SK-N-MC (cell line): ENCODE measurements at places on chromosomes 2 and 18.

DNA sequence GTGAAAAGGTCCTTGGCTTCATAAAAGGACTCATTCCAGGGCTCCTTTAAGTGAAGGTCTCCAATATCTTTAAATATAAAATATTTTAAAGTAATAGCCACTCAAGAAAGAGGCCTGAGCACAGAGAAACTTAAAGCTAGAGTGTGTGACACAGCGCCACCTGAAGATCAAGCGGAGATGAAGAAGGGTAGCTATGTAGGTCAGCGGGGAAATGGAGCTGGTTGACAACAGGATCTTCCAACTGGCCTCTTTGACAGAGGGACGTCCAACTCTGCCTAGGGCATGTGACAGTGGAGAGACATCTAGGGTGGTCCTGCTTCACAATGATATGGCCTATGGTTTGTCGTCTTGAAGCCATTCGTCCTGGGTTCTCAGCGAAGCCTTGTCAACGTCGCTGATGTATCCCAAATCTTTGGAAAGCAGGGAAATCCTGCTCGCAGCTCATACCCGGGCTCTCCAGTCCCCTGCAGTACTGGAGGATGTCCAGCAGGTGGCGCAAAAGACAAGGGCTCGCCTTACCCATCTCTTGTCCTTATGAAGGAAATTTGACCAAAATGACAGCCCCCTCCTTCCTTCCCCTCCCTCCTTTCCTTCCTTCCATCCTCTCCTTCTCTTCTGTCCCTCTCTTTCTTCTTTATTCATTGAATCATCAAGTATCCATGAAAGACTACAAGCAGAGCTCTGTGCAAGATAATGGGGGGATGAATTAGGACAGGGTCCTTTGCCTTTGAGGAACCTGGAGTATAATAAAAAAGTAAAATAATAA lies 59.6 kb downstream of the LONRF2 start:
- DNase-seq: no peak

GRCh38 chr2:68316111-68316510 lies 3.6 kb downstream of the CNRIP1 start:
- DNase-seq: no peak

DNA sequence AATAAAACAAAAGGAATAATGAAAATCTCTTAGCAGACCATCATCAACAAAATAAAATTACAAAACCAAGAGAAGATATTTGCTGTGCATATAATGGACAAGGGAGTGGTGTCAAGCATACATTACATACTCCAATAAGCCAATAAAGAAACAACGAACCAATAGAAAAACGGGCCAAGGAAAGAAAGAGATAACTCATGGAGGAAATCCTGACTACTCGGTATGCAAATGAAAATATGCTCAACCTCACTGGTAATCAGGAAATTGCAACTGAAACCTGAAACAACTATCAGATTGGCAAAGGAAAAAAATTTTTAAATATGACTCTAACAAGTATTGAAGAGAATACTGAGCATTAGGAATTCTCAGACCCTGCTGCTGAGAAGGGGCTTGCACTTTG lies 84.7 kb downstream of the BCL2 start:
- DNase-seq: no peak

- DNase-seq: no peak
Measured at GRCh38 chr2:124320051-124320688, 295.1 kb downstream of the CNTNAP5 start.

- DNase-seq: no peak
Measured at GRCh38 chr2:163667064-163667887, 68.5 kb downstream of the FIGN start.

DNA sequence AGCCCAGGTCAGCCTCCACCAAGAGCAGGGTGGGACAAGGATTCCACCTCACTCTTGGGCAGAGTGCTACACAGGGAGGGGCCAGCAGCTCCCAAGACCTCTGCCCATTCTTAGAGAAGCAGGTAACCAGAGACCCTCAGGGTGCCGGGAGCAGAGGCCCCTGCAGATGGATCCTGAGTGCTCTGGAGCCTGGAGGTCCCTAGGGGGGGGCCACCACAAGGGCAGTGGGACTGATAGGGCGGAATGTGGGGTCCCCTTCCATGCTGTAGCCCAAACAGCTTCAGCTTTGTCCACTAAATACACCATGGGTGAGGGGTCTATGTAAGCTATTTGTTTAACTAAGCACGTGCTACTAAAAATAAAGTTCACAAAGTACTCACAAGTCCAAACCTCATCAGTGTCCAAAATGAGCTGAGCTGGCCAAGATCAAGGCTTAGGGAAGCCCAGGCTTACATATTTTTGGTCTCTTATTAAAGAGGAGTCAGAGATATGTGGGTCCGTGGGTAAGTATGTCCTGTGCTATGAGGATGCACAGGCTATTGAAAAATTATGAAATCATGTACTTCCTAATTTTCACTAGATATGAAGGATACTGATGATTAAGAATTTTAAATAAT lies 21.5 kb upstream of the GPC1 start:
- no peak for DNase-seq

DNA sequence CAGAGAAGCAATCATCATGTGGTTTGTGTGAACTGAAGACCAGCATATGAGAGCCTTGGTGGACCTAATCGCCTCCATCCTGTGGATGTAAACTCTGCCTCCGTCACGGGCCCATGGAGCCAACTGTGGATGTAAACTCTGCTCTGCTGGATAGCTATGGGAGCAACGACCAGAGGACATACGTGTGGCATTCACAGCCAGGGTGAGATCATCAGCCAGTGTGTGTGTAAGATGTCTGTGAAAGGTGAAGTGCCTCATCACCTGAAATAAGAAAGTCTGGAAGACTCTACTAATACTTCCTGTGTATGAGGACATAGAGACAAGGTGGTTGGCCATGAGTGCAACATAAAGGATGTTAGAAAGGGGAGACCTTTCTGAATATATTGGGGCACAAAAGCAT lies 63.5 kb downstream of the CYB5A start:
- no peak for DNase-seq

GRCh38 chr2:28094739-28095138 lies 204.2 kb downstream of the BABAM2 start:
- no peak for DNase-seq

DNA sequence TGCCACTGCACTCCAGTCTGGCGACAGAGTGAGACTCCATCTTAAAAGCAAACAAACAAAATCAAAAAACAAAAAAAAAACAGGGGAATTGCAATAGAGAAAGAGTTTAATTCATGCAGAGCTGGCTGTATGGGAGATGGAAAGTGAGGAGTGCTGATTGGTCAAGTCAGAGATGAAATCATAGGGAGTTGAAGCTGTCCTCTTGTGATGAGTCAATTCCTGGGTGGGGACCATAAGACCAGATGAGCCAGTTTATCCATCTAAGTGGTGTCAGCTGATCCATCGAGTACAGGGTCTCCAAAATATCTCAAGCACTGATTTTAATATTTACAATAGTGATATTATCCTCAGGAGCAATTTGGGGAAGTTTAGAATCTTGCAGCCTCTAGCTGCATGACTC lies 45.3 kb downstream of the FRZB start:
- no peak for DNase-seq

DNA sequence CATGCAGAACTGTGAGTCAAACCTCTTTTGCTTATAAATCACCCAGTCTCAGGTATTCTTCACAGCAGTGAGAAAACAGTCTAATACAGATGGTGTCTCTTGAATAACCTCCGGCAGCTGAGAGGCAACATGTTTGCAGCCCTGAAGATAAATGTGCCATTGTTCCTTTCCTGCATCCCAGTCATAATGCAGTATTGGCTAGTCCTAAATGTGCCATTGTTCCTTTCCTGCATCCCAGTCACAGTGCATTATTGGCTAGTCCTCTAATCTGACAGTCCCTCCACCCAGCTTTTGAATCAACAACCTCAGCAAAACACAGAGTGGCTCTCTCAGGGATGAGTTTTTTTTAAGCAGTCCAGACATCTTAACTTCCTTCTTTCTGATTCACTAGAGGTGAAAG lies 550.7 kb downstream of the RIT2 start:
- no peak for DNase-seq

- no peak for DNase-seq
Measured at GRCh38 chr2:191302459-191303139, 57.4 kb downstream of the MYO1B start.

DNA sequence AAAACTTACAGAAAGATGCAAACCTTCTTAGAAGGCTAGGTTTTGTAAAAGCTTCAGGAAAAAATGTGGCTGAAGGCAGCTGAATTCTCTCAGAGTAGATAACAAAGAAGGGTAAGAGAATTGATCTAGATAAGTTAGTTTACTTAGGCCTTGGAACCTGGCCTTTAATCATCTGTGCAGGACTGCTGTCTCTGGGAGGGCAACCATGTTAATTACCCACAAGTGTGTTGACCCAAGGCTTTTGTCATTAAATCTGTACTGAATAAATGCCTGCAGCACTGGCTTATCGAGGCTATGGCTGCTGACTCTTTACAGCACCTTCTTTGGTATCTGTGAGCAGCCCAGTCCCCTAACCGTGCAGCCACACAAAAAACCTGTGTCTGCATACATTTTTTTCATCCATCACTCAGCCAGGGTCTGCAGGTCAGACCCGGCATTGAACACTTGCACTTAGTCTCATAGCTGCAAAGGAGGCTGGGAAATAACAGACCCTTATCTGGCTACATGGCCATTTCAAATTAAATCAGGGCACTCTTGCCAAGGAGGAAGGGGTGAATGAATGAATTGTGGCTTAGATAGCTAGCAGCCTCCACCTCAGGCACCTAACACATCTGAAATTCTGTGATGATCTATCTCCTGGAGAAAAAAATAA lies 120.2 kb upstream of the MSH2 start:
- no peak for DNase-seq

- DNase-seq: no peak
Measured at GRCh38 chr2:17387591-17387990, 130.6 kb downstream of the RAD51AP2 start.

- no peak for DNase-seq
Measured at GRCh38 chr2:13030606-13031005, 313.9 kb downstream of the TRIB2 start.

DNA sequence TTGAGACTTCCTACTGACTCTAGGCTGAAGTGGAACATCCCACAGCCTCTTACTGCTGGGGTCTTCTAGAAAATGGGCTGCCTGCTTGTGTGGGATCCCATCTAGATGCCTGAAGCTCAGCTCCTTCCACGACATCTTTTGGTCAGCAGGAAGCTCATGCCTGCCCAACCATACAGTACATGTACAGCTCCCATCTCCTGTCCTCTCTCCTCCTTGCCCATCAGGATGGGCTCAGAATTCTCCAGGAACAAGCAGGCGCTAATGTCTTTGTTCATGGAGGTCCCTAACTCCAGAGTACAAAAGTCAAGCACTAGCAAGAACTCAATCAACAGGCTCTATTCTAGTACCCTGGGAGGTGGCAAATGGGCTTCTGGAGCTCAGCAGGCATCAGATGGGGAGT lies 31.7 kb upstream of the GPR17 start:
- DNase-seq: no peak

DNA sequence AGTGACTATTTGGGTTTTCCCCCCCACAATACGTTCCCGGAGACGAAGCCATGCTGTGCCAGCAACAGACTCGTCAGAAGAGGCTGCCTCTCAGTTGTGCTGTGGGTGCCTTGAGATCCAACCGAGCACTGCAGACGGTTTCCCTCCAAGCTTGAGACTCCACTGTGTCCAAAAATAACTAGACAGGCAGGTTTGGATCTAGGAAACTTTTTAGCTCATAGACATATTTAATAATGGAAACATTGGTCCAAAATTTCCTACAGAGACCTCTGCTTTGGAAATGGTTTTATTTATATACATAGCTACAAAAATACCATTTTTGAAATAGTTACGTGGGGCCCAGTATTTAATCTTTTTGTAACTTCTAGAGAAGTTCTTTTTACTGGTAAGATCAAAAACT lies 63.1 kb upstream of the SPATS2L start:
- DNase-seq: no peak

- no peak for DNase-seq
Measured at GRCh38 chr2:84643991-84644390, 127.7 kb downstream of the DNAH6 start.

DNA sequence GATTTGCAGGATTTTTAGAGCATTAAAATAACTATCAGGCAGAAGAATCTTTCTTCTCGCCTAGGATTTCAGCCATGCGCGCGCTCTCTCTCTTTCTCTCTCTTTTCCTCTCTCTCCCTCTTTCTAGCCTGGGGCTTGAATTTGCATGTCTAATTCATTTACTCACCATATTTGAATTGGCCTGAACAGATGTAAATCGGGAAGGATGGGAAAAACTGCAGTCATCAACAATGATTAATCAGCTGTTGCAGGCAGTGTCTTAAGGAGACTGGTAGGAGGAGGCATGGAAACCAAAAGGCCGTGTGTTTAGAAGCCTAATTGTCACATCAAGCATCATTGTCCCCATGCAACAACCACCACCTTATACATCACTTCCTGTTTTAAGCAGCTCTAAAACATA lies 137.0 kb downstream of the MEIS1 start:
- no peak for DNase-seq

- no peak for DNase-seq
Measured at GRCh38 chr18:59846814-59847490, 52.8 kb upstream of the PMAIP1 start.

DNA sequence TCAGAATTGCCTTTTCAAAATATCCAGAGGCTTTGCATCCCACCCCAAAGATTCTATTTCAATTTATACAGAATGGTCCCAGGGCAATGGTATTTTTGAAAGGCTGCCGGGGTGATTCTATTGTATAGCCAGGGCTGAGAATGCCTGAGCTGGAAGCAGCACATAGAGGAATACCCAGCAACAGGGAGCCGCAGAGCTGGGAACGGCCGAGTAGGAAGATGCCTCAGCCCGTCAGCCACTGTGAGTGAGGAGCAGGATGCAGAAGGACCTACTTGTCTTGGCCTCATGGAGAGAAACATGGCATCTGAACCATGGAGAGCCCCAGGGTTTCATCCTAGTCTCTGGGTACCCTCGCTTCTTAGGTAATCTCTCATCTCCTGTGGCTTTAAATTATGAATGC lies 170.8 kb upstream of the FHL2 start:
- DNase-seq: no peak

DNA sequence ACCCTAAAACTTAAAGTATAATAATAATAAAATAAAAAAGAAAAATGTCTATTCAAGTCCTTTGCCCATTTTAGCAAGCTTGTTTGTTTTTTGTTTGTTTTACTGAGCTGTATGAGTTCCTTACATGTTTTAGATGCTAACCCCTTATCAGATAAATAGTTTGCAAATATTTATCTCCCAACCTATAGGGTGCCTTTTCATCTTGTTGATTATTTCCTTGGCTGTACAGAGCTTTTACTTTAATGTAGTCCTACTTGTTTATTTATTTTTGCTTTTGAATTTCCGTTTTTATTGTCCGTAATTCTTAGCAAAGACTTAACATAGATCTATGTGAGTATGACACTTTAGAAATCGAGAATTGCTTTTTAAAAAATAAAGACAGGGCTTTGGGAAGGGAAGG lies 17.8 kb downstream of the PXDN start:
- DNase-seq: no peak

- no peak for DNase-seq
Measured at GRCh38 chr18:35571138-35571537, 10.4 kb upstream of the GALNT1 start.

GRCh38 chr2:207464007-207464406 lies 65.8 kb upstream of the CREB1 start:
- DNase-seq: no peak

DNA sequence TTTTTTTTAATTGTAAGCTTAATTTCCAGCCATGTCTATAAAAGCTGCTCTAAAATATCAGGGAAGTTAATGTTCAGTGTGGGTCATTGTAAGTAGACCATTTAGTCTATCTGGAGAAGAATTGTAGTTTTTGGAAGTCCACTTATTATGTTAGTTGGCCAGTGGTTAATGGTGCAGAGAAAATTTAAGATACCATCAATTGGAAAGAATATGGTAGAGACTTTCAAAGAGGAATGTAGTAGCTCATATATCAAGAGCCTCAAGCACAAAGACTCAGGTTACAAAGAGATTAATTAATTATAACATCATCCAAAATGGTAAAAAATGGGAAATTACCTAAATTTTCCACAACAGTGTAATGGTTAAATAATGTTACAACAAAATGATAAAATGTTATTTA lies 127.8 kb upstream of the CAVIN2 start:
- DNase-seq: no peak
